Uterine smooth muscle cell (primary cell): ENCODE measurements at places on chromosomes 6 and 20. TPM values are rescaled to one million over a fixed set of nuclear protein-coding genes. Genes with fewer than 3 reads are reported as not detected.

Gene SIRPD
- not detected in 2 replicates for total RNA-seq

Gene PPARD
- total RNA-seq: 10.4 and 15.5 TPM in 2 replicates

Gene IPCEF1
- total RNA-seq: under 0.01 and 0.77 TPM in 2 replicates

Gene C6orf58
- total RNA-seq: not detected in 2 replicates

Gene TEAD3
- 12.5 and 14.2 TPM in 2 replicates for total RNA-seq

Gene VIP
- not detected in 2 replicates for total RNA-seq

Gene MYT1
- not detected in 2 replicates for total RNA-seq

Gene EDN1
- total RNA-seq: 0.75 and 1.3 TPM in 2 replicates

Gene SOBP
- 10.2 and 15.4 TPM in 2 replicates for total RNA-seq

Gene HLA-DPA1
- 0.55 and 4.0 TPM in 2 replicates for total RNA-seq

Gene SIGLEC1
- not detected in 2 replicates for total RNA-seq

Gene EYS
- 0.11 TPM in 1 of 2 replicates, not detected in the other for total RNA-seq

Gene NOL7
- 90.0 and 102 TPM in 2 replicates for total RNA-seq

Gene ZNF343
- total RNA-seq: 12.7 and 14.7 TPM in 2 replicates

Gene SLC35B3
- 19.7 and 21.9 TPM in 2 replicates for total RNA-seq

Gene LHFPL5
- total RNA-seq: not detected in 2 replicates

Gene SYCP2L
- total RNA-seq: not detected in 2 replicates

Gene CRISP2
- total RNA-seq: not detected in 2 replicates

Gene COL12A1
- 526 and 765 TPM in 2 replicates for total RNA-seq

Gene BTN1A1
- total RNA-seq: not detected in 2 replicates

Gene PDSS2
- 17.0 and 19.5 TPM in 2 replicates for total RNA-seq
